Stimulated activated CD8-positive, alpha-beta memory T cell treated with anti-CD3 and anti-CD28 coated beads, Interleukin-15, amount 100 ng/mL, for 24 hours (primary cell): ENCODE measurements at places on chromosomes 16 and 17.

GRCh38 chr17:83196024-83196365 lies 116.6 kb downstream of the METRNL start:
- DNase-seq, result no peak

DNA sequence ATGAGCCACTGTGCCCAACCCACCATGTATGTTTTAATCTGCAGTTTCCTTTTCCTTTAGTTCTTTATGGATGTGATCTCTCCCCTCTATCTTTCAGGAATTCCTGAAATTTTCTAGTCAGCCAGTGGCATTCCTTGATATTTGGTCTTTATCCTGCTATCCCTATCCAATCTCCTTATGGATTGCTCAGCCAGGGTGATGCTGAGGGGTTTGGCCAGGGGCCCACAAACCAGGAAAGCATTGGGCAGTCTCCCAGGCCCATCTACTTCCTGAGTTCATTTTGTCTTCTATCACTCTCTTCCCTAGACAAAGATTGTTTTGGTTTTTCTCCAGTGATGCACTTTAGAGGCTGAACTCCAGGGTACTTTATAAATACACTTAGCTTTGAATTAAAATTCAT lies 115.9 kb downstream of the KATNIP start:
- DNase-seq, result no peak

DNA sequence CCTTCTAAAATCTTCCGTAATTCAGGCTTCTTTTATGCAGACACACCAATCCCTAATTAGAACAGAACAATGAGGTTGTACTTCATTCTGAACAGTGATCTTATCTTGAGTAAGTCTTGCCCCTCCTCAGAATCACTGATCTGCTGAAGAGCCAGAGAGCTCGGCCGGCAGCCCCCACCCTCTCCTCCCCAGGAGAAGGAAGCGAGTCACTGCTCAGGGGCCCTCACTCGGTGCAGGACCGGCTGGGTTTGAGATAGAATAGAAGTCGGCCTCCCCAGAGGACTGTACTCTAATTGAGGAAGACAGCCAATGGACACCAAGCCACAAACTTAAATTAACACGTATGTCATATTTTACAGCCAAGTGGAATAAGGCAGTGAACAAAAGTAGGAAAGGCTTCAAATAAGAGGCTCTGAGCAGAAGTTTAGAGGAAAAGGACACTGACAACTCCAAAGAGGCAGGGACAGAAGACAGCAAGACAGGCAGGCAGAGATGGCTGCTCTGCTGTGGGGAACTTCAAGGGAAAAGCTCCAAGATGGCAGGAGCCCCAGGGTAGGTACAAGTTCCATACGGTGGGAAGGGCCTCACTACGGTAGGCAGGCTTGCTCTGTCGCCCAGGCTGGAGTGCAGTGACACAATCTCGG lies 18.6 kb downstream of the CREBBP start:
- DNase-seq, result no peak

DNA sequence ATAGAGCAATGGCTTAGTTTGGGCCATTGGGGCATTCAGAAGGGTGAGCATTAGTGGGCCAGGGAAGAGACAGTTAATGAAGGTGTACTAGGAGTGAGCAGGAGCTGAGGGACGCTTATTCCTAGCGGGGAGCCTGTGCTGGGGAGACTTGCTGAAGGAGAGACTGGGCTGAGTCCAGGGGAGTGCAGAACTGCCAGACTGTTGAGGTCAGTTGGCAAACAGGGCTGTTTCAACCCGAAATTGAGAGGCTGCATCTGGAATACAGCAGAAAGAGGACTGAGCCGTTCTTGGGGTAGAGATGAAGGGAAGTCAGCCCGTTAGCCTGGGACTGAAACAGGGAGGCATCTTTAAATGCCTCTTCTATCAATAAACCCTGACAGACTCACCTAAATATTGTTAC lies 33.2 kb downstream of the MAP2K6 start:
- no peak for DNase-seq

GRCh38 chr16:89176147-89176690 lies 4.7 kb downstream of the CDH15 start:
- DNase-seq, result no peak

GRCh38 chr16:2713985-2714774 lies 5.8 kb downstream of the PRSS27 start:
- no peak for DNase-seq

DNA sequence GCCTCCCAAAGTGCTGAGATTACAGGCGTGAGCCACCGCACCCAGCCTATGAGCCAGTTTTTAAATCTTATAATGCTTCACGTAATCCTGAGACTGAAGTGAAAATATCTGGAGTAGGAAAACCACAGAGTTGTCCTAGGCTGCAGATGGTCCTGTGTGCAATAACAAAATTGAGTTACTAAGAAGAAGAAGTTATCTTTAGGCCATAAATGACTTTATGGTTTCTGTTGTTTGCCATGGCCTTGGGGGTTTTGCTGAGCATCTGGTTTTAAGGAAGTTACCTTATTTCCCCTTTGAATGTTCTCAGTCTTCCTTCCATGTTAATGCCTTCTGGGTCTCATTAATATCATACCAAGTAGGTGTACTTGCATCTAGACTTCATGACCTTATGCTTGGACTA lies 16.5 kb downstream of the NMT1 start:
- DNase-seq, result no peak

DNA sequence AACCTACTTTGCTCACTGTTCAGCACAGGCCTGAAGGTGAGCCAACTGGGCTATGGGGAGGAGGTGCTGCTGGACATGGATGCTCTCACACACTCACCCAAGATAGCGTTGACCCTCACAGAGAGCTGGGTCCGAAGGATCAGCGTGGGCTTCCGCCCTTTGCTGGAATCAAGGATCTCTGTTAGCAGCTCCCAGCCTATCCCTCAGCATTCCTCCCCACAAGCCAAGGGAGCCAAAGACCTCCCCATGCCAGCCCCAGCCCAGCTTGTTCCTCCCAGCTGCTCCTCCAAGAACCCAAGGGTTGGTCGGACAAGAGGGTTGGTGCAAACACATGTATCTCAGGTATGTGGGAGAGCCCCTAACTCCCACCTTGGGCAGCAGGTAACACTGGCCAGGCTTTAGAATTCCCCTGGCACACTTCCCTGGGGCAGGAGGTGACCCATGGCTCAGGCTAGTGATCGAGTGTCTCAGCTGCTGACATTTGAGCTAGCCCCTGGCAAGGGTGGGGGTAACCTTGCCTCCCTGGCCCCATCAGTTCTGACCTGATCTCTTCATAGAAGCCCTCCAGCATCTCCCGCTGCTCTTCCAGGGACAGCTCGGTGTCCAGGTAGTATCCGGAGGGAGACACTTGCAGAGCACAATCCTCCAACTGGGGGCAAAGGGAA lies 8.3 kb downstream of the FHOD1 start:
- DNase-seq, result no peak

DNA sequence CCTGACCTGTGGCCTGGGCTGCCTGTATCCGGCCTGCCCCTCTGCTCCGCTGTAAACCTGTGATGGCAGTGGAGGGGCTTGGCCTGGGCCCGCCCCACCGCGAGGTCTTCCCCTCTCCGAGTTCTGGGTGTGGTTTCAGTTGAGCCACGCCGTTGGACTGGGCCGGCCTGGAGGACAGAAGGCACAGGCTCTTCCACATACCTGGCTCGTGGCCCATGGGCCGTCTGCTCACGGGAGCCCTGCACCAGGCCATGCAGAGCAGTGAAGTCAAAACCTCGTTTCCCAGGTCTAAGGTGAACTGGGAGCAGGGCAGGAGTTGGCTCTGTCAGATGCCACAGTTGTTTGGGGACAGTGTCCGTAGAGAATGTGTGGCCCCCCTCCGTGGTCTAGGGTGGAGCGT lies 5.6 kb upstream of the RNPS1 start:
- DNase-seq, result no peak

- DNase-seq, result no peak
These were observed 183.9 kb downstream of the C16orf95 start for GRCh38 chr16:87133112-87133850.

GRCh38 chr17:83083368-83084201 lies 4.2 kb downstream of the METRNL start:
- no peak for DNase-seq

- no peak for DNase-seq
These were observed 7.9 kb downstream of the FUS start for GRCh38 chr16:31187808-31188189.

DNA sequence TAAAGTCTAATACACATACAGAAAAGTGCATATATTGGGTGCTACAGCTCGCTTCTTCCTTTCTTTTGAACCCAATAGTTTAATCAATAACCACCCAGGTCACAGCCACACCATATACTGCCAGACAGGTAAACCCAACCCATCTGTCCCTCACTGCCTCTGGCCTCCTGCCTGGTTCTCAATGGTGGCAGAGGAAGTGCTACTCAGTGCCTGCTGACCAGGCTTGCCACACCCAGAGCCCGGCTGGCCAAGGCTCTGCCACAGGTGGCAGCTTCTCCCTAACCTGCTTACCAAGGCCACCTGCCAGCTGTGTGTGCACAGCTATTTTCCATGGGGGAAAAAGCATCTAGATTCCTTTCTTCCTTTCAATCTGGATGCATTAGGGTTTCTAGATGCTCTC lies 584 bp downstream of the PMP22 start:
- no peak for DNase-seq

DNA sequence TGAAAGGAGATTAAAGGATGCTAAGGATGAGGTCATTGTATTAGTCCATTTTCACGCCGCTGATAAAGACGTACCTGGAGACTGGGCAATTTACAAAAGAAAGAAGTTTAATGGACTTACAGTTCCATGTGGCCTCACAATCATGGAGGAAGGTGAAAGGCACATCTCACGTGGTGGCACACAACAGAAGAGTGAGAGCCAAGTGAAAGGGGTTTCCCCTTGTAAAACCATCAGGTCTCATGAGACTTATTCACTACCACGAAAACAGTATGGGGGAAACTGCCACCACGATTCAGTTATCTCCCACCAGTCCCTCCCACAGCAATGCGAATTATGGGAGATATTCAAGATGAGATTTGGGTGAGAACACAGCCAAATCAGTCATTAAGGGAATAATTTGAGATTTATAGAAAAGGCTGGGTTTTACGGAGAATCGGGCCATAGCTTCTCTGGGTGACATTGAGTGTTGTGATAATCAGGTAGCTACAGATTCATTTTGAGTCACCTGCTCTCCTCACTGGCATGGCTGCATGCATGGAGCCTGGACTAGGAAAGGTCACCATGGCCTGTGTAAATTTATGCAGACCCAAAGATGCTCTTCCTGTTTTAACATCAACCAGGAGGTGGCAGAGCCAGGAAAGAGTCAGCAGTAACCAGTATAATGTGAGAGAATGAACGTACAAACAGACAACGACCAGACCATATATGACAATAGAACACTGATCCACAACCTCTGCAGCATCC lies 40.5 kb upstream of the DYNLRB2 start:
- DNase-seq, result no peak

DNA sequence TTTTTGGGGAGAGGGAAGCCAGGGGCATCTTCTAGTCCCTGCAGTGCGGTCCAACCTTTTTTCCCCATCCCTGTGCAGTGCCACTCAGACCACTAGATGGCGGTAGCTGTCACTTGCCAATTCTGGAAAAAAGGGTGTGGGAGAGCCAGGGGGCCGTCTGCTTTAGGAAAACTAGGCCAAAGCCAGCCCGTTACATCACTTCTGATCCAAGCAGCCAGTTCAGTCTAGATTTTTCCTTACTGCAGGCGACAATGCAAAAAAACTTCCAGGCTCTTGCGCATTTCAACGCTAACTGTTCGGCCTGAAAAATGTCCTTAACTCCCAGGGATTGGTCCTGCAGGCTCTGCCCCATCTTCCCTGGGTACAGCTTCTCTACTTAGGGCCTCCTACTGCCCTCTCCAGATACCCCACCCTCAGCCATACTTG lies 69.2 kb upstream of the CES5A start:
- DNase-seq, result peak; percentile 13

- no peak for DNase-seq
These were observed 10.9 kb downstream of the COPS3 start for GRCh38 chr17:17269926-17270773.

DNA sequence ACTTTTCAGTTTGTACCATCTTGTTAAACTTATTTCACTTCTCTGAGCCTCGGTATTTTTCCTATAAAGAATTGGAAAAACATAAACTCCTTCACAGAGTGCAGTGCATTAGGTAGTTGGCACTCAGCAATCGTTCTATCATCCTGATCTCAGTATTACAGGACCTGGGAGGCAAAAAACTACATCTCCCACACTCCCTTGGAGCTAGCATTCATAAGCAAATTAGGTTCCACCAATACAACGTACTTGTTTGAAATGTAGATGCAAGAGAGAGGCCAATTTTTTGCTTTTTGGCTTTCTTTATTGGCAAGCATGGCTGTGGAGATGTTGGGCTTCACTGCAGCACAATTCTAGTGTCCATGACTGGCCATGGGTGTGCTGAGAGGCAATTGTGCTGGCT lies 285.2 kb downstream of the CA10 start:
- no peak for DNase-seq

DNA sequence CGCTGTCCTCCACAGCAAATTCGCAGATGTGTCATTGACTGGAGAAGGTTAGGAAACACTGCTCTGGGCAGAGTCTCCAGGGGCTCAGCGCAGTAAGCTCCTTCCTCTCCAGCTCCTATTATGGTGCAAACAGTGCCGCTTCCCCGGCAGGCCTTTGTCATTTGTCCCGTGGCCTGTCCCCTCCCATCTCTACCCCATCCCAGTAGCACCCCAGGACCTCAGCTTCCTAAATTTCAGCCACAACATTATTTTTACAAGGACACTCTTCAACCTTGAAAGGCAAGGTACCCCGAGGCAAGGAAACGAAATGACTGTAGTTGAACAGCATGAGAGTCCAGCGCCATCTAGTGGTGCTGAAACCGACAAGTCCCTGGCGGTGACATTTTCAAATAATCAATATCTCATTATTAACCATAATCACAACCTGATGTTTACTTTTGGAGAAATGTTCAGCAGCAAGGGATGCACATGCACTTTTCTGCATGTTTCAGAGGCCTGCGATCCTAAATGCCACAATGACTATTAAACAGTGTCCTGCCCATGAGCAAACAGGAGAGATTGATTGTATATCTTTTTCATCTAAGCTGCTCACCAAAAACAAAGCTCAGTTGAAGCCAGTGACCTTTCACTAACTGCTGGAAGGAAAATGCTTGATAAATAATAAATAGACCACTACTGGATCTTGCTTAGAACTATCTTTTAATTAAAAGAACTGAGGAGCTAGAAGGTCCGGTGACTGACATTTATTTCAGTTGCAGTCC lies 16.5 kb downstream of the MRPS23 start:
- DNase-seq, result peak; percentile 38
